Activated CD4-positive, alpha-beta T cell treated with anti-CD3 and anti-CD28 coated beads, Interleukin-2, amount 10 ng/mL, durations not matched to agents 24 days and 14 days (primary cell): ENCODE measurements at places on chromosomes 3 and 15. TPM values are rescaled to one million over a fixed set of nuclear protein-coding genes. Genes with fewer than 3 reads are reported as not detected.

The DHFR2 gene
- 10.0 and 11.3 TPM in 2 replicates for total RNA-seq

The RBPMS2 gene
- total RNA-seq = 0.12 TPM in 1 of 2 replicates, not detected in the other

The RAB8B gene
- total RNA-seq = 186 and 187 TPM in 2 replicates

The CFAP92 gene
- 0.17 TPM in 1 of 2 replicates, not detected in the other for total RNA-seq

The SLC24A5 gene
- total RNA-seq = not detected in 2 replicates

DNA sequence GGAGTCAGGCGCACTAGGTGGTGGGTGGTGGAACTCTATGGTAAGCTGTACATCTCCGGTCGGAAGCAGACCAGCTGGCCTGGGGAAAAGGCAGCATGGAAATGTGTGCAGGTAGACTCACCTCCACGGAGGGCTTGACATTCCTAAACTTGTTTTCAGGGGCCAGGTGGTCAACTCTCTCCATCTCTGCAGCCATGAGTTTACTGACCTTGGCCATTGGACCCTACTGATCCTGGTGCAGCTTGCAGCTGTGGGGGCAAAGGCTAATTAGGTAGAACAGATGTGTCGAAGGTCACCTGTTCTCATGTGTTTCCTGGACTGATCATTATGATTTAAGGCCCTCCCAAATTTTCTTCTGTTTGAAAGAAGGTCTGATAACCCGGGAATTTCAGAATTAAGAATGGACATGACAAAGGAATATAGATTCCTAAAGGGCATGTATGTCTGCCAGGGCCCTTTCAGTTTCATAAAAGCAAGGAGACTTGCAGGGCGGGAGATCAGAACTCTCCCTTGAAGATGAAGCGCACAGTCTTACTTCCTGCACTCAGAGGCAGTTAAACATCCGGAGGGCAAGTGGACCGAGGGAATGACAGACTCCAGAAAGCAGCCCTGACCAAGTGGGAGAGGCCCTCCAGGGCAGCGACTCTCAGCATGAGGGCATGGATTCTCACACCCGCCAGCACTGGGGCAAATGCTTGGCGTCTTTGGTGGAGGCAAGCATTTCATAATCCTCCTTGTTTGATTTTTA lies 56.1 kb upstream of the CMTM7 start:
- peak overlapping the region; percentile 57 for H3K4me3 ChIP-seq
- H3K27me3 ChIP-seq = no peaks in the 10 kb centered on the region
- H3K36me3 ChIP-seq = peaks cover 1% of the 10 kb centered on the region
- peak overlapping the region; percentile 62 for H3K27ac ChIP-seq

GRCh38 chr3:3842356-3842755 lies 43.1 kb downstream of the LRRN1 start:
- no peak overlapping the region for H3K27ac ChIP-seq
- DNase-seq = no peak
- H3K36me3 ChIP-seq = no peaks in the 10 kb centered on the region

GRCh38 chr15:77840991-77841775 lies 208.5 kb upstream of the LINGO1 start:
- no peak for DNase-seq
- H3K36me3 ChIP-seq = no peaks in the 10 kb centered on the region
- H3K27me3 ChIP-seq = peaks cover 17% of the 10 kb centered on the region
- no peaks in the 10 kb centered on the region for H3K4me1 ChIP-seq
- H3K27ac ChIP-seq = no peak overlapping the region
- H3K4me3 ChIP-seq = no peak overlapping the region

DNA sequence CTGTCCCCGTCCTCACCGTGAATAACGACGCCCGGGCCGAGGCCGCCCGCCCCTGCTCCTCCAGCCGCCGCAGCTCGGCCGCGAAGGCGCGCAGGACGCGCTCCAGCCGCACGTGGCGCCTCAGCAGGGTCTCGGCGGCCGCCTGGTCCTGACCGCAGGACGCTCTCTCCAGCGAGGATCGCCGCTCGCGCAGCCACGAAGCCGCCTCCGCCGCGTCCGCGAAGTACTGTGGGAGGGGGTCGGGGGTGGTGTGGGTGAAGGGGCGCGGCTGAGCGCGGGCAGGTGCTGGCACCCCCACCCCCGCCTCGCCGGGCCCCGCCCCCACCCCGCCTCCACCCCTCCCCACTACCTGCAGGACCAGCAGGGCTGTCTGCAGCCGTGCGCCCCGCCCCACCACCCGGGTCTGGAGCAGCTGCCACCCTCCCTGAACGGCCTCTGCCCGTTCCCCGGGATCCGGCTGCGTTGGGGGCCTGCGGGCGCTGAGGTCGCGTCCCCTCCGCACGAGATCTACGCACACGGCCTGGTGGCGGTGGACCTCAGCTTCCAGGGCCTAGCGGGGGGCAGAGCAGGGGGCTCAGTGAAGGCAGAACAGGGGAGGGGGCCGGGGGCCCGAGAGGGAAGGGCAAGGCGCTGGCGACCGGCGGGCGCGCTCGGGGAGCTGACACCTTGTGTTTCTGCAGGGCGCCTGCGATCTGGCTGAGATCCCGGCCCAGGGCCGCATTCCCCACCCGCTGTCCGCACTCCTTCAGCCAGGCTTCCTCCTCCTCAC lies 11.7 kb downstream of the SPTBN5 start:
- no peak overlapping the region for H3K27ac ChIP-seq
- H3K36me3 ChIP-seq = peaks cover 3% of the 10 kb centered on the region
- DNase-seq = peak; percentile 61
- H3K27me3 ChIP-seq = peaks cover 15% of the 10 kb centered on the region
- no peak overlapping the region for H3K4me3 ChIP-seq
- H3K4me1 ChIP-seq = peaks cover 6% of the 10 kb centered on the region

DNA sequence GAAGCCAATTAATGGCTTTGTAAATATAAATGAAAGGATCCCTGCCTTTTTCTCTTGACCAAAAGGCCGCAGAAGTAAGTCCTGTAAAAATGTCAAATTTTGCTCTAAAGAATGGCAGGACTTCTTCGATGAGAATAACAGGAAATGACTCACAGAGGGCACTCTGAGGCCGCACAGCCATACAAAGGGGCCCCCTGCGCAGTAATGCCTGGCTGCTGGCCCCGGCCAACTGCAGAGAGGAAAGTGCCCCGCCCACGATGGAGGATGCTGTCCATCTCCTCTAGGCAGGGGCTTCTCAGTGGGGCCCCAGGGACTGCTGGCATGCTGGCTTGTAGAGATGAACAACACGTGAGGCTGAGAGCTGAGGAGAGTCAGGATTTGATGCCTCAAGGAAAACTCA lies 18.1 kb upstream of the SCN10A start:
- no peak overlapping the region for H3K4me3 ChIP-seq
- peak; percentile 72 for DNase-seq
- peaks cover 8% of the 10 kb centered on the region for H3K4me1 ChIP-seq
- H3K36me3 ChIP-seq = no peaks in the 10 kb centered on the region
- H3K27ac ChIP-seq = no peak overlapping the region
